ENCODE measurements at places on chromosomes 4 and X. TPM values are rescaled to one million over a fixed set of nuclear protein-coding genes. Genes with fewer than 3 reads are reported as not detected.

DNA sequence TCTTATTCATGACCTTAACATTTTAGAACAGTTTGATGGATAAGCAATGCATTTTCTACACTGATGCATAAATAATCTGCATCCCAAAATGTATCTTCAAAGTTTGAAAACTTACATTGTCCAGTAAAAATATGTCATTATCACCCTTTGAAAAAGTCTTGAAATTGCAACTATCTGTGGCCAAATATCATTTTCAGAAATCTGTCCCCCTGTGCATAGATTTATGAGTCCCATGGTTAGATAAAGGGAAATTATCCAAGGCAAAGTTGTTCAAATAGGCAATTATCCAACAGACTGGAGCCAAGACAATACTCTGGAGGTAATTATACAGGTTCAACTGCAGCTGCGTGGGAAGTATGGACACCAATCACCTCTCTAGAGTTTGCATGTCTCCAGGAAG, 182.5 kb upstream of the INTU start:
- no peak for DNase-seq

- DNase-seq: no peak
Measured at GRCh38 chr4:96703265-96703664, 863.4 kb downstream of the PDHA2 start.

- no peak for DNase-seq
Measured at GRCh38 chr4:105145903-105146275, 787 bp upstream of the TET2 start.

GRCh38 chr4:85964298-85964697, 395.6 kb downstream of the MAPK10 start:
- no peak for DNase-seq

- DNase-seq: no peak
Measured at GRCh38 chr4:62070291-62070852, 870.2 kb downstream of the ADGRL3 start.

- no peak for DNase-seq
Measured at GRCh38 chr4:65805936-65806335, 135.6 kb upstream of the EPHA5 start.

GRCh38 chr4:152935631-152936445, at the start of gene FHDC1:
Gene FHDC1 (plus strand): TSS chr4:152936323. CDS start chr4:152943058, 6,735 bp downstream.
- DNase-seq: no peak

- DNase-seq: no peak
Measured at GRCh38 chr4:147821555-147821954, 89.7 kb downstream of the ARHGAP10 start.

The MND1 gene
- not detected for total RNA-seq

The VEGFC gene
- not detected for total RNA-seq

The ARHGAP36 gene
- not detected for total RNA-seq

The ARHGEF6 gene
- 66.1 TPM for total RNA-seq

The RHOXF2B gene
- not detected for total RNA-seq
